ENCODE measurements at places on chromosomes 3 and 15.
A peak's percentile ranks its signal among the peaks of the same experiment; 100 is the strongest.

- DNase-seq: no peak
These were observed 84.2 kb upstream of the GOLGA6L4 start for GRCh38 chr15:84151205-84151931.

GRCh38 chr3:187919544-187919943 lies 174.3 kb upstream of the BCL6 start:
- DNase-seq: no peak

GRCh38 chr3:135040321-135041240 lies 245.5 kb downstream of the EPHB1 start:
- DNase-seq: no peak

GRCh38 chr3:46892285-46893145 lies 15.0 kb downstream of the PTH1R start:
- peak; percentile 54 for DNase-seq

DNA sequence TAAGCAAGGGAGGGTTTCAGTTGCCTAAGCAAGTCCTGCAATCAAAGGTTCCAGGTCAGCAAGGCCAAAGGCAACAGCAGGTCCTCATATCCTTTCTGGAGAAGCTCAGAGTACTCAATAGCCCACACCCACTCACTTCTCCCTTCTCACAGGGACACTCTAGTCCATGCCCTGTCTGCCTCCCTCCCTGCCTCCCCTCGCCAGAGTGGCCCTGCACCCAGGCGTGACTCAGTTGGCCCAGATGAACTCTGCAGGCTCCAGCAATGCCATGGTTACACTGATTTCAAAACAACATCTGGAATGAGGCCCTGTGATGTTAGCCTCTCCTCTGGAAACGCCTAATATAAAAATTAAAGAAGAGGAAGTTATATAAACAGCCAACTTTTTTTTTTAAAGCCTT lies 32.9 kb downstream of the IL16 start:
- DNase-seq: no peak

All from NCI-H510A (cell line).